KBM-7 (cell line): ENCODE measurements at places on chromosomes 1 and 21.

- no peak for DNase-seq
Measured at GRCh38 chr21:19557046-19557445, 1153.5 kb upstream of the TMPRSS15 start.

GRCh38 chr1:155458111-155458510 is 104.5 kb downstream of the ASH1L start:
- no peak for DNase-seq

- DNase-seq = no peak
Measured at GRCh38 chr1:184770181-184770979, 15.7 kb upstream of the EDEM3 start.

DNA sequence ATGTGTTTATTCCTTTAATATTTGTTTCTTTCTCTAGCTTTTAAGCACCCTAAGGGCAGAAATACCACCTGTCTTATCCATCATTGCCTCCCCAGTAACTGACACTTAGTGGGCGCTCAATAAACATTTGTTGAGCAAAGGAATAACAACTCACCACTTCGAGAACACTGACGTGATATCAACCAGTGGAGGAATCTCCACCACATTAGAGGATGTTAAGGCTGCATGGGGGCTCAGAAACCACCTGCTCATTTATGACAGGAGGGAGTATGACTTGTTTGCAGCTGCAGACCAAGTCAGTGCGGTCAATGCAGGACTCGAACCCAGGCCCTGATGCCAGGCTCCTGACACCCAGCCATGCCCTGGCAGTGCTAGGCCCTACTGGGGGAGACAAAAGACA is 102.6 kb downstream of the MRPL37 start:
- DNase-seq = no peak

GRCh38 chr21:37536616-37537278 is 170.2 kb downstream of the DYRK1A start:
- peak; percentile 96 for DNase-seq

GRCh38 chr1:77509051-77509492 is 173.4 kb downstream of the ZZZ3 start:
- no peak for DNase-seq

DNA sequence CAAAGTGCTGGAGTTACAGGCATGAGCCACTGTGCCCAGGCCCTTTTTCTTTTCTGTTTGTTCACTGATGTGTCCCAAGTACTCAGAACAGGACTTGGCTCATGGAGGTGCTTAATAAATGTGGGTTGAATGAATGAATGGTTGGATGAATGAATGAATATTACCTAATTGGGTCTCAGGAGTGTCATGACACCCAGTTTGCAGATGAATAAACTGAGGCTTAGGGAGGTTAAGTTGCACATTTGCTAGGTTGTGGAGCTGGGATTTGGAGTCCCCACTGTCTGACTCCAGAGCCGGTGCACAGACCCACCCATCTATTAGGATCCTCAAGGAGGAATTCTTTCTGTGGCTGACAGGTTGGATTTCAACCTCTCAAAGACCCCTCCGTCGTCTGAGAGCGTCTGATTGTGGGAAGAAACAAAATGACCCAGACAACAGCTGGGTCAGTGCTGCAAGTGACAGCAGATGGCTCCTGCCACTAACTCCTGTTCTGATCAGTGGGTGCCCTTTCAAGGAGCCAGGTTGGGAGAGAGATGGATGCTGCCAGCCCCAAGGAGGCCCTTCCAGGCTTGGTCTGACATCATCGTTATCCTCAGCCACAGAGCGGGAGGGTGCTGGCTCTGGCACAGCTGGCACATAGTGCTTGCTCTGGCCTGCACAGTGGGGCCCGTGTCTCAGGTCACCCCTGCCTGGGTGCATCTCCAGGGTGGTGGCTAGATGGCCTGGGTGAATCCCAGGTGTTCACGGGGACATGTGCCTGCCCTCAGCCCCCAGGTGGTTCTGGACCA is 24.2 kb downstream of the ARHGEF10L start:
- no peak for DNase-seq

- no peak for DNase-seq
Measured at GRCh38 chr1:108154314-108154713, 45.8 kb downstream of the SLC25A24 start.

DNA sequence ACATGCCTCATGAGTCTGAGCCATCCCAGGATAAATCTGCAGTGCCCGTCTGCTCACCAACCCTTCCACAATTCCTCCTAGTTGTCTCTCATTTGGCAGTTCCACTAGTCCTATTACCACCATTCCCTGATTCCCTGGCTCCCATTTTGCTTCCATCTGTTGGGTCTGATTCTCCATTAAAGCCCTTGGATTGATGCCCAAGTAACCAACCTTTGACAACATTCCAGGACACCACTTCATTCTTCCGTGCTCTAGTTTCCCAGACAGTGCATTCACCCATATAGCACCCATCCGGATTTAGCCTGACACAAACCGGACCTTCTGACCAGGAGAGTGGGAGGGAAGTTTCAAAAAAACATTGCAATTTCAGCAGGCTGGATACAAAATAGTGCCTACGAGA is 189.4 kb upstream of the PALMD start:
- DNase-seq = no peak

- DNase-seq = no peak
Measured at GRCh38 chr21:46181436-46181835, 2.8 kb downstream of the SPATC1L start.

DNA sequence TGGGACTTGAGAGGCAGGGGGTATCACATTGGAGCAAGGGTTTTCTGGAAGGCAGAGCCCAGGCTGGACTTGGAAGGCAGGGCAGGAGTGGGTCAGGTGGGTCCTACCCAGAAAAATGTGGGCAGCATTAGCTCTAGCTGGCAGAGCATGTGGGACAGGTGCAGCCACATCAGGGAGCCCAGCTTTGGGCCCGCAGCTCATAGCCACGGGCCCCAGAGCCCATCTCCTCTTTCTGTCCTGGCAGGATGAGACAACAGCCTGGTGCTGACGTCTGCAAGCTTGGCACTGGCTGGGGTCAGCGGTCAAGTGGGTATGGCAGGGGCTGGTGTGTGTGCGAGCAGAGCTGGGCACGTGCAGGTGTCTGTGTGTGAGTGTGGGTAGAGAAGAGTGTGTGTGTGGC is 154.7 kb downstream of the GRIK3 start:
- no peak for DNase-seq

DNA sequence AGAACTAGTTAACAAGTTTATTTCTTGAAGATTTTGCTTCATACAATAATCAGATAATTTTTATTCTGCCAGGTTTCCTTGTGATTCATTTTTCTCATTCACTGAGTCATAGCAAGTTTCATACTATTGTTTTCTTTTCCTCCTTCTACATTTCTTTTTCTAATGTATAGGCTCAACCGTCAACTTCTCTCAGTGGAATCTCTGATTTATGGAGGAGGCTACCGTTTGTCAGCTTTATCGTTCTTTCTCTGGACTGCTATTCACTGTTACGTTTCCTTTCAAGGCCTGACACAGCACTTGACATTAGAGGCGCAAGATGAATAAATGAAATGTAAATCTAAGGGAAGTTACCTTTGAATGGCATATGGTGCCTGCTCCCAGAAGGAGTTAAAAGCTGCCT is 284.3 kb upstream of the NR5A2 start:
- no peak for DNase-seq

DNA sequence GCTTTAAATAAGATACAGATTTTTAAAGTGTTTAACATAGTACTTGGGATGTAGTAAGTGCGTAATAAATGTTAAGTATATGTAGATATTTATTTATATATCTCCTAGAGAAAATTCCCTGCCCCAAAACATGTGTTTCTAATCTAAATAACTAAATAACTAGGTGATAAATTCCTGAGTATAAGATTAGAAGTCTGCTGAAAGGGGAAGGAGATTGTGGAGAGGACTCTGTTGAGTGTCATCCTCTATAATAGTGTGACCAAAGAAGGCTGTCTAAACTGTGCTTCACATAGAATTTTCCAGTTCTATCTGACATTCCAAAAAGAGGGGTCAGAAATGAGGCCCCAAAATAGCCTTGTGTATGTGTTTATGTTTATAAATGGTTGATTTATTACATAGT is 590.5 kb upstream of the ADAMTS5 start:
- DNase-seq = no peak

DNA sequence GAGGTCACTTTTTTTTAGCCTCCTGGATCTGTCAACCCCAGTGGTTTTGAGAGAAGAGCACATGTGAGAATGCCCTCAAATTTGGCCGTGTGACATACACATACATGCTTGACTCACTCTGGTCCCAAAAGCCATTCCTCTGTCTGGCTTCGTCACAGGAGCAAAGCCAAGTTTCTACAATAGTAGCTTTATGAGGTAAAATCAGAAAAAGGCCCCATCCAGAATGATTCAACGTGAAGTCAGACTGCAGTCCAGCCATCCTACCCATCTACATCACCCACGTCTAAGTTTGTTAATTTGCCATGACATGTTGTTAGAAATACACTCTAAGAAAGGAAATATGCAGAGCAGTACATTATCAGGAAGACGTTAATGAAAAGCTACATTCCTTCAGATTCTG is 245.2 kb downstream of the SDCCAG8 start:
- DNase-seq = no peak

- no peak for DNase-seq
Measured at GRCh38 chr1:103170609-103171008, 62.3 kb upstream of the COL11A1 start.

GRCh38 chr1:51955797-51956527 is 34.5 kb downstream of the RAB3B start:
- DNase-seq = no peak

DNA sequence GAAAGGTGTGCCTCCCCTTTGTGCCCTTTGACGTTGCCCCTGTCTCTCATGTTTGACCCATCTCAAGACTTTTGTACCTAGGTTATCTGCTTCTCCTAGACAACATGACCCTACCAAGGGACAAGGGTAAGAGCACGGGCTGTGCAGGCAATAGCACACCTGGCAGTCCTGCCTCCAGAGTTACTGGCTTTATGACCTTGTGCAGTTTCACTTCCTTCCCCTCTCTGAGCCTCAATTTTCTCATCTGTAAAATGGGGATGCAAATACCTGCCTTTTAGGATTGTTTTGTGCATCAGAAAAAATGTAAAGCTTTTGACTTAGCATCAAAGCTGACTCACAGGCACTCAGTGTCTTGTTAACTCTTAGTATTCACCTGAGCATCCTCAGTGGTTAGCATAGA is 36.4 kb downstream of the ELK4 start:
- DNase-seq = no peak

GRCh38 chr1:143660354-143660941 is 311.3 kb downstream of the FAM72C start:
- DNase-seq = no peak

DNA sequence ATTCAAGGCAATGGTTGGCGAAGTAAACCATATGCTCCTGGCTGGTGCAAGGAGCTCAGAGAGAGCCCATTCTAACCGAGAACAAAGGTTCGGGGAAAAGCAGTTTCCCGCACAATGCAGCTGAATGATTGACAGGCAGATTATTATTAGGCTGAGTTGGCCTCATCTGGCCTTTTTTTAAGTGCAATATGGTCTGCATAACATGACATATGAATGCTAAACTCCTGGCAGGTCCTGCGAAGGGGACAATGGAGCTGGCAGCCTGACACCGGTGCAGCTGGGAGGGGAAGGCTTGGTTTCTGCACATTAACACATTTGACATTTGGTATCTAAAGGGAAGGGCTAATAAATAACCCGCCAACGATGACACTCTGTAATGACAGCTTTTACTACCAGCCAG is 92.0 kb downstream of the MIS18A start:
- no peak for DNase-seq

GRCh38 chr1:34863501-34863900 is 4.0 kb upstream of the SMIM12 start:
- DNase-seq = no peak

DNA sequence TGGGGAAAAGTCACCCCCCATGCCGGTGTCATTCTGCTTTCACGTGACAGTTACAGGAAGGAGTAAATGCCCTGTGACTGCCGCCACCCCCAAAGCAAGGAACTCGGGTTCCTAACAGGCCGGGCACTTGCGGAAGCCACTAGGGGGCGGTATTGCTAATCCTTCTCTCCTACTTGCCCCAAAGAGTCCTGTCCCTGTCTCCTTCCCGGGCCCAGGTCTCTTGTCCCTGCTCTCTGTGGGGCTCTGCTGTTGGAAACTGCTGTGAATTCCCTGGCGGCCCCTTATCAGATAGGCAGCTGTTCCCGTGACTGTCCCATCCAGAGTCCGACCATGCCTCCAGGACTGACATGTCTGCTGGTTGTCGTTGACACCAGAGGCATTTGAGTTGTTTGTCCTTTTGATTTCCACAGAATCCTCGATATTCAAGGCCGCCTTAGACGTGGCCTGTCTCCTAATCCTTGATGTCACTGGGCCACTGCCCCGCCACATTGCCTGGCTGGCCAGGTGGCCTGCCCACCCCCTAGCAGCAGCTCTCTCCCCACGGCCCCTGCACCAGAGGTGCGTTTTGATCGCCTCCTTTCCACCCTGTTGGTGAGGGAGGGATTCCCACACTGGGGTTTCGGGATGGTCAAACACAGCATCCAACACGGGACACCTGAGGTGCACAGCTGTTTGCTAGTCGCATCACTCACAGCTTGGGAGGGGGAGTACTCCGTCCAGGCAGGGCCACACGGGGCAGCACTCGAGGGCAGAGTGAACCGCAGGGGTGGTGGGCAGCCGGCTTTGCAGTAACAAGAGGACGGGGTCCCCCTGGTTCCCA is 37.3 kb downstream of the CHAF1B start:
- DNase-seq = peak; percentile 91

- no peak for DNase-seq
Measured at GRCh38 chr1:244242446-244242845, 191.4 kb downstream of the ZBTB18 start.

GRCh38 chr1:50300297-50300696 is 122.9 kb downstream of the DMRTA2 start:
- no peak for DNase-seq

DNA sequence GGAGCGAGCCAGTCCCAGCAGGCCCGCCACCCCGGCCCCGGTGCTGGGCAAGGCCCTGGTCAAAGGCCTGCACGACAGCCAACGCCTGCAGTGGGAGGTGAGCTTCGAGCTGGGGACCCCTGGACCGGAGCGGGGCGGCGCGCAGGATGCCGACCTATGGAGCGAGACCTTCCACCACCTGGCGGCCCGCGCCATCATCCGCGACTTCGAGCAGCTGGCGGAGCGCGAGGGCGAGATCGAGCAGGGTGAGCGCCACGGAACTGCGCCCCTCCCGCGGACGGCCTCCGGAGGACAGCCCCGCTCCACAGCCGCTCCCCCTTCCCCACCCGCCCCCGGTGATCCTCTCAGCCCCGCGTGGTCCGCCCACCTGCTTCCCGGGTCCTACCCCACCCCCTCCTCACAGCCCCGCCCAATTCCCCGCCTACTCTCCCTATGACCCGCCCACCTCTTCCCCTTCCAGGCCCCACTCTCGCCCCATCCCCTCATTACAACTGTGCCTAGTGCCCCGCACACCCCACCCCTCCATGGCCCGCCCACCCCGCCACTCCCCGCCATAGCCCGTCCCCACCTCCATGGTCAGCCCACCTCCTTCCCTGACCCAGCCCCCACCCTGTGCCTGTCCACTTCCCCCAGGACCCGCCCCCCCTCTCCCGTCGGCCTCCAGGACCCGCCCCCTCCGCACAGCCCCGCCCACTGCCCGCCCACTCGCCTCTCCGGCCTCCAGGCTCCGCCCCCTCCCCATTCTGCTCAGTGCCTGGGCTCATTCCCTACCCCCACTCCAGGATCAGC is 52.7 kb downstream of the VWA5B1 start:
- DNase-seq = no peak
